Muscle of arm (tissue), 14 donors: ENCODE measurements at places on chromosomes 11 and 22.
A peak's percentile ranks its signal among the peaks of the same experiment; 100 is the strongest.

DNA sequence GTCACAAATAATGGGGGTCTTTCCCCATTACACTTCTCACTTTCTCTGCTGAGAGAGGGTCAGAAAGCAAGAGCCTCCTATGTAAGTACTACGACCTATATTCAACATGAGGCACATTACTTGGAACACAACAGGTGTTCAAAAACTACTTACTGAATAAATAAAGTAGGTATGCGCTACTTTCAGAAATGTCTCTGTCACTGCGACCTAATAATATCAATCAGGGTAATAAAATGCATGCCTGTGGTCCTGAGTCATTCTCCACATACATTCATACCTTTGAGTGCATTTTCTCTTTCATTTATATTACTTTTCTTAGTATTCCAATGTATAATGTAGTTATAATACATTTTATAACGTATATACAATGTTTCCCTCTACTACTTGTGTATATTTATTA is 838.9 kb downstream of the DLG2 start:
- DNase-seq: no peak

DNA sequence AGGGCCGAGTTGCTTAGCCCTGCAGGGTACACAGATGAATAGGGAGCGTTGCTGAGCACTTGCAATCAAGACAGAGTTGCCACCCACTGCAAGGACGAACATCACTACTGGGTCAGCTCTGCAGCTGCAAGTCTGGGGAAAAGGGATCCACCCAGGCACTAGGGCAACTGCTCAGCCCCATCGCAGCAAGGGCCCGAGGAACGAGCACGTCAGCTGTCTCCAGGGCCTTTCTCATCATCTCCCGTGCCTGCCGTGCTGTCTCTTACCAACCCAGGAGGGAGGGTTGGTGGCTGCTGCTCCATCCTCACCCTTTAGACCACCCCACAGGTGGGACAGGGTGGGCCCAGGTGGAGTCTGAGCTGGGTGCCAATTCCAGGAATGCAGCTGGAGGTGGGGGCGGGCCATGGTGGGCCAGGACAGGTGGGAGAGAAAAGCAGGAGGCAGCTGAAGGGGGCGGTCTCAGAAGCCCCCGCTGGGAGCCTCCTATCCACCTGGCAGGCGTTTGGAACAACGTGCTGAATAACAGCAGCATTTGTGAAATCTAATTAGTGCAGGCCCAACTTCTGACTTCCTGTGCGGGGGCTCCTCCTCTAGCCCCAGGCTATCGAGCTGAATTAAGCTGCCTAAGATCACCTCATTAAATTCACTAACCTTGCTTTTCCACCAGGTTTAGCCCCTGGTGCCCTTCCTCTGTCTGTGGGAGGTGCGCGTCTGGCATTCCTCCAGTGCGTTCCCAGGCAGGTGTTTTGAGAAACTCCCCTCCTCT is 252.5 kb downstream of the ST3GAL4 start:
- DNase-seq: no peak

DNA sequence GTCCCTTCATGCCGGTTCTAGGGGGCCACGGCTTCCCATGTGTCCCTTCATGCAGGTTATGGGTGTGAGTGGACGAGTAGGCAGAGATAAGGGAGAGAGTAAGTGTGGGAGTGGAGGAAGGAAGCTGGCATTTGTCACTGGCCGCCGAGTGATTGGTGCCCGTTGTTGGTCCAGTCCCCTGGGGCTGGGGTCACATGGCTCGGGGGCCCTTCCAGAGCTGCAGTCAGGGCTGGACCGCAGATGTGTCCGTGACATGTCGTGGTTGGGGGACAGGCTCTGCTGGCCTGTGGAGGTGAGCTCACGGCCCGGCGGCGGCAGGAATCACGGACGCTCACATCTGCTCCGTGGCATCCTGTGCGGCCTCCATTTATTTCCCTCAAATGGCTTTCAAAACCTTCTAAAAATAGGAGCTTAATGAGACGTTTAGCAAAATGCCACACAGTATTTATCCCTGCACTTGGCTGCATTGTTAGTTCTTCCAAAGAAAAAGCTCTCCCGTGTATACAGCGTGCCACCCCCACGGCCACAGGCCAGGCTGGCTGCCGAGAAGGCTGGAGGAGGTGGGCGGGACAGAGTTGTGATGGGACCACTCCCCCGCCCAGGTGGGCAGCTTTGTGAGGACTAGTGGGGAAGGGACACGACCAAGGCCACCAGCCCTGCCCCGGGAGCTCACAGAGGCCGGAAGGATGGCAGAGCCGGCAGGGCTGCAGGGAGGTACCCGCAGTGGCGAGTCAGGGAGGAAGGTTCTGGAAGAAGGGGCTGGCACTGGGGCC is 386.7 kb downstream of the TBC1D22A start:
- no peak for DNase-seq

DNA sequence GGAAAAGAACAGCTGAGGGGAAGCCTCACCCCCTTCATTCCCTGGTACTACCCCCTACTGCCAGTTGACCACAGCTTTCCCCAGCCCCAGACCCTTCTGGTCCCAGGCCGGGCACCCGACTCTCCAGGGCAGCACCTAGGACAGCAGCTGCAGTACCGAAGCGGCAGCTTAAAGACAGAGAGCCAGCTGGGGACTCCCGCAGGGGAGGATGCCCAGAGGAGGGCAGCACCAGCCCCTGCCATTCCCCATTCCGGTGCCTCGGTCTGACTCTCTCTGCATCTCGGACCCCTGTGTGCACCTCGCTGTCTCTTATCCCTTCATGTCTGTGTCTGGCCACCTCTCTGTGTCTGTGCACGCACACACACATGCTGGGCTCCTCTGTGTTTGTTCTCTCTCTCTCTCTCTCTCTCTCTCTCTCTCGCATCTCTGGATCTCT is 9.4 kb downstream of the IGSF9B start:
- no peak for DNase-seq

- peak; percentile 94 for DNase-seq
These were observed 7.3 kb downstream of the ADORA2A start for GRCh38 chr22:24434471-24435322.

DNA sequence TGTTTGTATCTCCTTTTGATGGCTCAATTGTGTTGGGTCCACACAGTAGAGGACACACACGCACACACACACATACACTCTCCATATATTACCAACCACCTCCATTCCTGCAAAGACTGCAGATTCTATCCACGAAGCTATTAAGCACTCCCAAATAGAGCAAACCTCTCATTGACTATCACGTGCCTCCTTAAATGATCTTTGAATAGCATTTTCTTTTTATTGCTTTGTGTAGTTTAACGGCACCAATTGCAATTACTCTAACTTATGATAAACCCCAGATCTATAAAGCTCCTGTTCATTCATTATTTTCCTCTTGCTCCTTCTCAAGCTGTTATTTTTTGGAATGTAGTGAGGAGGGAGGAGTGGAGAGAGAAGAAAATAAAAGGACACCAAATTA is 204.7 kb downstream of the ST3GAL4 start:
- DNase-seq: no peak

- DNase-seq: peak; percentile 32
These were observed 91.3 kb upstream of the SLC25A18 start for GRCh38 chr22:17471886-17472535.

DNA sequence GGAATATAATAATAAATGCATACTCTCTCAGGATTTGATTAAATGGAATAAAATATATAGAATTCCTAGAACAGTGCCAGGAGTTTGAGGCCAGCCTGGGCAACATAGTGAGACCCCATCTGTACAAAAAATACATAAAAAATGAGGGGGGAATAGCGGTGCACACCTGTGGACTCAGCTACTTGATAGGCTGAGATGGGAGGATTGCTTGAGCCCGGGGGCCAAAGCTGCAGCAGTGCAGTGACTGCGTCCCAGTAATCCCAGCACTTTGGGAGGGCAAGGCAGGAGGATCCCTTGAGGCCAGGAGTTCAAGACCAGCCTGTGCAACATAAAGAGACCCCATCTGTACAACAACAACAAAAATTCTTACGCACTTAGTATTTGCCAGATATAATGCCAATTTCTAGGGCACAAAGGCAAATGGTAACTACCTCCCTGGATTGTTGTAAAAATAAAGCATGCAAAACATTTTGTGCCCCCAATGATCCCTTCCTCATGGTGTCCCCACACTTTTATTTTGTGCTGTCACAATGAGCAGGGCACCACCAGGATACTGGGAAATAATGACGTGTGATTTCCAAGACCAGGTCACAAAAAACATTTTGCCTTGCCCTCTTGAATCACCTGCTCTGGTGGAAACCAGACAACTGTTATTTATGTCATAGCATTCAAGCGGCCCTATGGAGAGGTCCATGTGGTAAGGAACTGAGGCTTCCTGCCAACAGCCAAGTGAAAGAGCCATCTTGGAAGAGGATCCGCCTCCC is 18.3 kb upstream of the ZNF280A start:
- DNase-seq: no peak

DNA sequence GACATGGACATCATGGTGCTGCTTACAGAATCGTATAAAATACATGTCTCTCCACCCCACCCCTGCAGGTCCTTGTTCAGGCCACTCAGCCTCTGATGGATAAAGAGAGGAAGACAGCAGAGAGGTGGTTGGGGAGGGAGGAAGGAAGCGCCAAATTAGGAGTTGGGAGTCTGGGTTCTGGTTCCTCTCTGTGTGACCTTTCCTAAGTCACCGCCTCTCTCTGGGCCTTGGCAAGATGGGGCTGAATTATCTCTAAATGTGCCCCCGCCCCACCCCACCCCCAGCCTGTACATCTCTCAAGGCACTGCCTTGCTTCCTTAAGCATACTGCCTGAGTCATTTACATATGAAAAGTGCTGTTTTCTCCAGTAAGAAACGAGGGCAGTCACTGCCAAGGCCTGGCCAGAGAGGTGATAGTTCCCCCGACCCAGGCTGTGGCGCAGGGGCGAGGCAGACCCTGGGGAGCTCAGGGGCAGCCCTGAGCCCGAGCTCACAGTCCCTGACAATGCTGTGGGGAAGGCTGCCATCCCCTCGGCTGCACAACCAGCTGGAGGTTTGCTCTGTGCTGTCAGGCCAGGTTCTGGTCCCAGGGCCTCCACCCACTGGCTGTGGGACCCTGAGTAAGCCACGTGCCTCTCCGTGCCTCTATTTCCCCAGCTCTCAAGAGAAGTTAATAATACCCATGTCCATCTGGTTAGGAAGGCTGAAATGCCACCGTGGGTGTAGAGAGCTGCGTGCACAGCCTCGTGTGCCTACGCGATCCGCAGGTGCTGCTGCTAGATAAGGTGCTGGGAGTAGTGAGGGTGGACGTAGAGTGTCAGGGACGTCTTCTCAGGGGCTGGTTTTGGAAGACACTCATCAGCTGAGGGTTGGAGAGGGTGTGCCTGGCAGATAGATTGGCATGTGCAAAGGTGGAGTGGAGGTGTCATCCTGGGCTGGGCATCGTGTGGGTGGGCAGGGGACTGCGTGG is 55.3 kb downstream of the CACNA1I start:
- DNase-seq: no peak

GRCh38 chr11:94791216-94791889 is 23.2 kb downstream of the AMOTL1 start:
- DNase-seq: no peak

GRCh38 chr11:90722552-90723190 is 499.8 kb upstream of the CHORDC1 start:
- DNase-seq: no peak
